A673 (cell line): ENCODE measurements at places on chromosomes 16 and 17.

DNA sequence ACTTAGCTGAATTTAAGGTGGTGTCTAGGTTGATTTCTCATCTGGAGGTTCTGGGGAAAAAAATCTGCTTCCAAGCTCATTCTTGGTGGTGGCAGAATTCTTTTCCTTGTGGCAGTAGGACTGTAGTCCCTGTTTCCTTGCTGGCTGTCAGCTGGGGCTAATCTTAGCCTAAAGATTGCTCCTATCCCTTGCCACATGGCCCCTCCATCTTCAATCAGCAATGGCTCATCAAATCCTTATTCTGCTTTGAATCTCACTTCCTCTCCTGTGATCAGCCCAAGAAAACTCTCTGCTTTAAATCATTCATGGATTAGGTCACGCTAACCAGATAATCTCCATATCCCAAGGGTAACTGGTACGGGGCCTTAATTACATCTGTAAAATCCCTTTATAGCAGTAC is 6.6 kb downstream of the FAM20A start:
- DNase-seq, result no peak

- no peak for DNase-seq
Observed at GRCh38 chr17:67582673-67583081, 135.1 kb upstream of the NOL11 start.

GRCh38 chr17:62998665-62999393 is 32.8 kb downstream of the TANC2 start:
- DNase-seq, result no peak

GRCh38 chr17:18122990-18123753 is 14.6 kb downstream of the MYO15A start:
- DNase-seq, result no peak

DNA sequence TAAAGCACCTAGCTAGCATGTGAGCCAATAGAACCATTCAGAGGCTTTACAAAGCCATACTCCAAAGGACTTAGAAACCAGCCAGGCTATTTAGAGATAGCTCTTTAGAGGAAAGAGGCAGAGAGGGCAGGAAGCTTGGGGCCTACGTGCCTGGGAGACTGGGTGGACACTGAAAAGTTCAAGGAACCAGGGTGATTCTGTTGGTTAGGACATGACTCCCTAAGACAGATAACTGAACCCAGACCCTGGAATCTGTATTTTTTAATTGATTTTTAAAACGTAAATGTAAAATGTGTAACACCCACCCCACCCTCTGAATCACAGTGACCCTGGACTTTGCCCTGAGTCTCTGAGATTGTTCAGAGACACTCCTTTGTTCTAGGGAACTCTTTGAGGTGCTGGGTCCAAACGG is 16.1 kb upstream of the GNA13 start:
- no peak for DNase-seq
